CD4-positive, alpha-beta T cell (primary cell): ENCODE measurements at places on chromosomes 11 and 22.

DNA sequence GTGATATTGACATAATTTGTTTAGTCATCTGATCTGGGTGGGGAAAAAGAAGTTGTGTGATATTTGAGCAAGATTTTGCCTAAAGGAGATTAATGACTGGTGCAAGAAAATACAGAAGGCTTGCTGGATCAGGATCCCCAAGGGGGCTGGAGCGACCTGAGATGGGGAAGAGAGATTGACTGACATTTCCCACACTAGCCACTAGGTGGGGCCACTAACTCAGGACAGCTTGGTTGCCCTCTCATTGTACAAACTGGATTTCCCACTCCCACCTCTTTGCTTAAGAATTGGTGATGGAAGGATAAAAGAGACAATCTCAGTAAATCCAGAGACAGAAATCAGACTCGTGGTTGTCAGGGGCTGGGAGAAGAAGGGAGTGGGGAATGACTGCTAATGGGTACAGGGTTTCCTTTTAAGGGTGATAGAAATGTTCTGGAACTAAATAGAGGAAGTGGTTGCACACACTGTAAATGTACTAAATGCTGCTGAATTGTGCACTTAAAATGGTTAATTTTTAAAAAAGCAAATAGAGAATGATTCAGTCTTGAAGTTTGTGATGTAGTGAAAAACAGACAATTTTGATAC, 50.7 kb downstream of the CTTN start:
- H3K4me3 ChIP-seq, result no peak overlapping the region
- H3K27ac ChIP-seq, result no peak overlapping the region
- no peaks in the 10 kb centered on the region for H3K36me3 ChIP-seq
- peaks cover 2% of the 10 kb centered on the region for H3K27me3 ChIP-seq
- no peaks in the 10 kb centered on the region for H3K4me1 ChIP-seq

GRCh38 chr11:32213223-32213622, 122.3 kb downstream of the RCN1 start:
- no peak for DNase-seq
- H3K27ac ChIP-seq, result no peak overlapping the region
- H3K27me3 ChIP-seq, result no peaks in the 10 kb centered on the region

GRCh38 chr11:43578346-43579170, 102.0 kb upstream of the HSD17B12 start:
- H3K4me1 ChIP-seq, result peaks cover 37% of the 10 kb centered on the region
- no peaks in the 10 kb centered on the region for H3K36me3 ChIP-seq
- DNase-seq, result no peak
- H3K27ac ChIP-seq, result no peak overlapping the region

DNA sequence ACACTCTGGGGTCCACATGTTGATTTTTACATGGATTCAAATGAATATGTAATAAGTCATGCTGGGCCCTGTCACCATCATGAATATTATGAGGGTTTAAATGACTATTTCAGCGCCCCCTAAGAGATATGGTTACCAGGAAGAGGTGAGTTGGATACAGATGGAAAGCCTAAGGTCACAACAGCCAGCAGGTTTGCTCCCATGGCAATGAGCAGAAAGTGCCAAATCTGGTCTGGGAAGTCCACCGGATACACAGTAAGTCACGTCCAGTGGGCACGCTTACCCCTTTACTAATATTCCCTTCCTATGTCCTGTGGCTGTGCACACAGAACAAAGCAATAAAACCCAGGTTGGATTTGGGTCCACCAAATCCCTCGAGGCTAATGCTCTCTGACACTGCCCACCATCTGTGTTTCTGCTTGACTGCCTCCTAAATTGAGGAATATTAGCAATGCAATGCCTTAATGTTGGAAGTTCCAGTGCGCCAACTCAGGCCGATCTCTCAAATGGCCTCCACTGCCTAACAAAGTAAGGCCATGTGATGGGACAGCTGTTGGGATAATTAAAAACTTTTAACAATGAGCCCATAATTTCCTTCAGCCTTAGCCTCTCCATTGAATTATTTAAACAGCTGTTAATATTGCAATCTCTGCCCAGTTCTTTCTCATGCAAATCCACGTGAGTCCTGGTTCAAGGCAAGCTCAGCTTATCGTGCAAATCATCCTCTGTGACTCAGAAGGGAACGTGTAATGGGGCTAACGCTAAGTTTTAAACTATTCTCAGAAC, 97.6 kb downstream of the SLC1A2 start:
- H3K27ac ChIP-seq, result no peak overlapping the region
- H3K27me3 ChIP-seq, result no peaks in the 10 kb centered on the region
- H3K4me3 ChIP-seq, result no peak overlapping the region
- H3K36me3 ChIP-seq, result no peaks in the 10 kb centered on the region

DNA sequence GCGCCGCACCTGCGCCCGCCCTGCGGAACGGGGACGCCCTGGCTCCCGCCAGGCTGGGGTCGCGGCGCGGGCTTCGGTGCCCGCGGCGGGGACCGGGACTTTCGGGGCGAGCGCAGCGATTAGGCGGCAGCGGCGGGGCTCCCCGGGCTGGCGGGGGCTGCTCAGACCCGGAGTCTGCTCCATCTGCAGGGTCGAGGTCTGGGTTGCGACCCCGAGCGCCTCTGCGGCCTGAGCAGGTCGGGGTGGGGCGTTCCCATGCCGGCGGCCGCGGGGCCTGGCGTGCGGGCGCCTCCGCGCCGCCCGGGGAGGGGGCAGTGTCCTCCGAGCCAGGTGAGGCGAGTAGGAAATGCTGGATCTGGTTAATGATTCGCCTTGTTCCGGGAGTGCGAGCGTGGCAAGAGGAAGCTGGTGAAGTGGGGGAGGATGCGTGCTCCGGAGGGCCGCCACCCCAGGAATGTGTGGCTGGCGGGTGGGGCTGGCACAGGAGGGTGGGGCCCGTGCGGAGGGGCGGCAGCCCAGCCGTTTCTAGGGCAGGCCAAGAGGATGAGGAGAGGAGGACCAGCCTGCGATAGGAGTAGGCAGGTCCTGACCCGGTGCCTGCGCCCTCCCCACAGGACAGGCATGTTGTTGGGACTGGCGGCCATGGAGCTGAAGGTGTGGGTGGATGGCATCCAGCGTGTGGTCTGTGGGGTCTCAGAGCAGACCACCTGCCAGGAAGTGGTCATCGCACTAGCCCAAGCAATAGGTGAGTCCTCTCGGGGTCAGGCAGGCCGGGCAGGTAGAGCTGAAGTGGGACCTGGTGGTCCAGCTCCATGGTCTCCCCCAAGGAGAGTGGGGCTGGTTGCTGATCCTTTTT, 606 bp downstream of the RASSF7 start:
- peak overlapping the region; percentile 29 for H3K27ac ChIP-seq
- peaks cover 36% of the 10 kb centered on the region for H3K4me1 ChIP-seq
- H3K27me3 ChIP-seq, result no peaks in the 10 kb centered on the region
- no peak for DNase-seq
